ENCODE measurements at places on chromosomes 16 and 17.

DNA sequence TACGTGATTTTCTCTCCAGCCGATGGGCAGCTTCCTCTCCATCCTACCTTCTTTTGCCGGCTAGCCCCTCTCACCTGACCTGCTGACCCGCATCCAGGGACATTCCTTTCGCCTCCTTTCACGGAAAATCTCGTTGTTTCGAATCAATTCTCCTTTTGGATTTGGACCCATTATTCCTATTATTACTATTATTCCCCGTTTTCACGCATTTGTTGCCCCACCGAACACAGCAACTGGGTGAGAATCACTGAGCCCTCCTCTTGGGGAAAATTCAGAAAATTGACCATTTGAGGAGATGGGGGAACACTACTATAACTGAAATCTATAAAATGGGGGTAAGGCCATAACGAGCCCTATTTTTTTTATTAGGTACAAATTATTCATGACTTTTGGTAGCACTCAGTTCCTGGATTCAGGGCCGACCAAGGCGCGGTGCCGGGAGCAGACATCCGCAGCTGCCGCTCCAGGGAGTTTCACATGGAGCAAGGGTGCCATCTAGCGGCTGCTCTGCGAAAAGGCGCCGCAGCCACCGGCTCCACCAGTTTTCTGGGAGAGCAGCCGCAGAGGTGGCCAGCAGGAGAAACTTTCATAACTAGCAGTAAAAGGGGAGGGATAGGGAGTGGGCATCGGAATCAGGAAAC lies 3.3 kb upstream of the HOXB8 start:
- DNase-seq = peak; percentile 73

DNA sequence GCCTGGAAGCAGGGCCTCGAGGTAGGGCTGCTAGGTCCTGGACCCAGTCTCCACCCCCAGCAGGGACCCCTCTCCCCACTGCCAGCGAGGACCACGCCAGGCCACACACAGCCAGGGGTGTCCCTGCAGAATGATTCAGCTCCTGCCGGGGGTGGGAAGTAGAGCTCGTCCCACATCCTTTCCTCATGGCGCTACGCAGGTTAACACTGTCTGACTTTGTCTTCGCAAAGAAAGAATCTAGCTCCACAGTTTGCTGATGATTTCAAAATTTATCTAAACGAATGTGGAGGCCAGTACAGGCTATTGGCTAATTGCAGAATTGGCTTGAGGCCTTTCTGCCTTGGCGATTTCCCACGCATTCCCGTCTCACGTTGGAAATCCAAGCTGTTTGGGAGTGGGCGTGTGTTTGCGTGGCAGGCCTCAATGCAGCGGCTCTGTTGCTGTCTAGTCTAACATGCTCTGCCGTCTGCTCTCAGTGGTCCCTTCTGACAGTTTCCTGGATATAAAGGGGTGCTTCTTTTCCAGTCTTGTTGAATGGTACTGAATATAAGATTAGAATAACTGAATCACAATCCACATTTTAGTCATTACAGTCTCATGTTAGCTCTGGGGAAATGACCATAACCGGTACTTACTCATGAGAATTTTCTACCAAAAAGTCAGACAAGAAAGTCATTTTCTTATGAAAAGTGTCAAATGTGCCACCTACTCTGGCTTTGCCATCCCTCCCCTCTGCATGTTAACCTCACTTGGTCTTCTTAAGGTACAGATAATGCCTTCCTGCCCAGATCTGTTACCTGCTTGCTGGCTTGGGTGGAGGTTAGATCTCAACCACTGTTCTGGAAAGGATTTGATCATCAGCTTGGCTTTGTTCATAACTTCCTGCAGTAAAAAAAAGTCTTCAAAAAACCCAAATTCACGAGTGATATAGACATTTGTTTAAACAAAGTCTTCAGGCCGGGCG lies 252.4 kb downstream of the NTN1 start:
- no peak for DNase-seq

DNA sequence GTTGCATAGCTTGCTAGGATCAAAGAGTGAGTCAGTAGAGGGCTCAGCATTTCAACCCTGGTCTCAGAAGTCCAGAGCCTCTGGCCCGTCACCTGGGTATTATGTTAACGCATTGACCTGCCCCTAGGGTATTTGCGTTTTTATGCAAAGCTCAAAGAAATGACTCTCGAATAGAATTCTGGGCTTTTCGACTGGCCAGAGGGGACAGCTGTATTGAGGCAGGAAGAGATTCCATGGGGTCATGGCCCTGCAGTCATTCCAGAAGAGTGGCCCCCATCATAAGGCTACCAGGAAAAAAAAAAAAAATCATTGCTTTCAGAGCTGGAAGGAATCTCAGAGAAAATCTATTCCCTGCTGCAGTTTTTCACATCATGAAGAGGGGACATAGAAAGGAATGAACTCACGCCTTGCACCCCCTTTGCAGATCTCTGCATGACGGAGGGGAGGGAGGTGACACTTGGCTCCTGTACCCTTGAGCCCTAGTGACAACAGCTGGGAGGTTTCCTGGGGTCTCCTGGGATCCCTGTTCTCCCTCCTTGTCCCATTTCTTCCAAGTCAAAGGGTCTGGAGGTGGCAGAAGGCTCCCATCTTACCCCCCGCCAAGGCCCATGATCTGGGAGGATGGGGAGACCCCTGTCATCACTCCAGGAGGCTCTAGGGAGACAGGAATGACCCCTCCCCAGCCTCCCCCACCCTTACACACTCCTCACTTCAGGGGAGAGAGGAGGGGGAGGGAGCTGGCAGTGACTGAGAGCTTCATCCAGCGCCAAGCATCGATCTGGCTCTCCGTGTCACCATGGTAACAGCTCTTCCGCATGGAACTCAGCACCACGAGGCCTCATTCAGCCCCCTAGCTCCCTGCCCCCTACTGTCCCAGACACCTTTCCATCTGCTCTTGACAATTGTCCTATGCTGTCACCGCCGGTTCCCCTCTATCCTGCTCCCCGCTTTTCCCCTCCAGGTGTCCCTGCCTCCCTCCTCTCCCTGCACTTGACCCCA lies 35.8 kb downstream of the GP2 start:
- DNase-seq = no peak

- DNase-seq = no peak
These were observed 7.8 kb downstream of the CSF3 start for GRCh38 chr17:40022961-40023541.

DNA sequence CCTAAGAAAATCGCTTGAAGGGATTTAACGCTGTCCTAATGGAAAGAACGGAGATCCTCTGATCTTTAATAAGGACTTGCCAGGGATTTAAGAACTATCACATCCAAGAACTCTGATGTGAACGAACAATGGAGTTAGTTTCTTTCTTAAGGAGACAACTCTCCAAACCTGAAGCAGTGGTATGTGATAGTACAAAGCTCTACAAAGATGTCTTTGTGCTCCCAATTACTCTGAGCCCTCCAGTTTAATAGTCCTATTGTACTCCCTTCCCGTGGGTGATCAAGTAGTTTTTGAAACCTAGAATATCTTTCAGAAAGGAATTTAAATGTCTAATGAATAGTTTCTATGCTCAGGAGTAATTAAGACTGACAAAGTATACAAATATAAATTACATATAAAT lies 123.8 kb downstream of the FTO start:
- no peak for DNase-seq

DNA sequence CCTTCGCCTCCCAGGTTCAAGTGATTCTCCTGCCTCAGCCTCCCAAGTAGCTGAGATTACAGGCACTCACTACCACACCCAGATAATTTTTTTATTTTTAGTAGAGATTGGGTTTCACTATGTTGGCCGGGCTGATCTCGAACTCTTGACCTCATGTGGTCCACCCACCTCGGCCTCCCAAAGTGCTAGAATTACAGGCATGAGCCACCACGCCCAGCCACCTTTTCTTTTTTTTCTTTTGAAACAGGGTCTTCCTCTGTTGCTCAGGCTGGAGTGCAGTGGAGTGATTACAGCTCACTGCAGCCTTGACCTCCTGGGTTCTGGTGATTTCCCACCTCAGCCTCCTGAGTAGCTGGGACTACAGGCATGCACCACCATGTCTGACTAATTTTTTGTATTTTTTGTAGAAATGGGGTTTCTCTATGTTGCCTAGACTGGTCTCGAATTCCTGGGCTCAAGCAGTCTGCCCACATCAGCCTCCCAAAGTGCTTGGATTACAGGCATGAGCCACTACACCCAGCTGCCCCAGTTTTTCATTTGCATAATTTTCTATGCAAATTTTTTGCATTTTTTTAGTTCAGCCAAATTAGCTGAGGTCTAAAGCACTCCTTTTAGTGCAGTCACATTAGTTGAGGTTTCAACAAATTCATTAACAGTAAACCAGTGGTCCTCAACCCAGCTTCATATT lies 11.3 kb downstream of the WWP2 start:
- no peak for DNase-seq

DNA sequence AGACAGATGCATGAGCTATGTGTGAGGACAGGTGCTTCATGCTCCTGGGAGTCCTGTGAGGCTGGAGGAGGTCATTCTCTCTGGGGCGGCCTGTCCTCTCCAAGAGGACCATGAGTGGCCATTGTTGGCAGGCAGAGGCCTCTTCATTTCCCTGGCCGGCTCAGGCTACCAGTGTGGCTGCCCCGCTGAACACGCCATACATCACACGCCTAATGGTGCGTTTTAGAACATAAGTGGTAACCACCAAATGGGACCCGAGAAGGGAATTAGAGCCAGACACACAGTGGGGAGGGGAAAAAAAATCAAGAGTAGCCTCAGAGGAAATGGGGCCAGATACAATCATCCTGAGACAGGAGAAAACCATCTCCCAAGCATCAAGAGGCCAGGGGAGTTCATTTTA lies 140.0 kb downstream of the SPACA3 start:
- no peak for DNase-seq

DNA sequence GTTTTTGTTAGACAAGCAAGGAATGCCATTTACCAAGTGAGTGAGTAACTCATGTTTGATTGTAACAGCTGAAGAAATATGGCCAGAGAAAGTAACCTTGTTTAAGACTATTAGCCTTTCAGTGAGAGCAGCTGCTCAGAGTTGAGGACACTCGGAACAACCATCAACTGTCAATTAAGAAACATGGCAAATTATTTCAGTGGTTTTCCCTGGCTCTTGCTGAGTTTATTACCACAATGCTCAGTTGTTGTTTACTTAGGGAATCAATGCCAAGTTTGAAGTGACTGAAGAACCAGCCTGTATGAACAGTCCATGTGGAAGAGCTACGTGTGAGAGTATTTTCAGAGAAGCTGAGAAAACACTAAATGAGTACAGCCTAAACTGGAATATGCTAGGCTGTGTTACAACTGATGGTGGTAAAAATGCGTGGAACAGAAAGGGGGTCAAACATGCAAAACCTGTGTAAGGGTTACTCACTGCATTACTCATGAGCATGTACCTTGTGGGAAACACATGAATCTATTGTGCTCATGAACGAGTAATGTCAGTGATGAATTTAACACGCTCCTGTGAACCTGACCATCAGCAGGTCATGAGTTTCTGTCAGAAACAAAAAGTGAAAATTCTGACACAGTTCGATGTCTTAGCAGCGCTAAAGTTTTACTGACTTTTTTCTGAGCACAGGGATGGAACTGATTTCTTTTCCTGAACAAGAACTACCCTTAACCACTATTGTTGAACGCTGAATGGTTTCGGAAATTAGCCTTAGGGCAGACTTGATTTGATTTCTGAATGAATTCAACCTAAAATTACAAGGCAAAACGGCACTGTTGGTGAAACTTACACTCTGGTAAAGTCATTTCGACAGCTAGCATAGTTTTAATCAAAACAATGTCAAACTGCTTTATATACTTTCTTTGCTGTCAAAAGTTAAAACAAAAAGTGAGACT lies 33.5 kb downstream of the GNA13 start:
- peak; percentile 39 for DNase-seq

- DNase-seq = no peak
These were observed 7.5 kb downstream of the SLC5A11 start for GRCh38 chr16:24853169-24853824.

DNA sequence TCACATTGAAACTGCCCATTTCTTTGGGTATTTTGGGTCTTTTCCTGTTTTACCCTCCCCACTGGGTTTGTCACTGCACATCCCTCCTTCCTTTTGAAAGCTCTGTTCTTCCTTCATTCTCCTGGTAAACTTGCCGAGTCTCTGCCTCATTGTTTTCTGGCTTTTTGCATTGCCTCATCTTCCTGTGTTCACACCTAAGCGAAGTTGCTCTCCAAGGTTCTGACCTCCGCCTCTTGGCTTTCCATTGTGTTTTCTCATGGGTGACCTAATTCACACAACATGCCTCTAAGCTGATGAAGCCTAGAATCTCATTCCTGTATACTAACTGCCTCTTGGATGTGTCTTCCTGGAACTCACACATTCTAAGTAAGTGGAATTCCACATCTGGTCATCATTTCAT lies 1096.1 kb upstream of the EEF2KMT start:
- no peak for DNase-seq

GRCh38 chr16:31888735-31889134 lies 15.1 kb downstream of the ZNF267 start:
- no peak for DNase-seq

GRCh38 chr17:82876602-82877379 lies 37.0 kb upstream of the ZNF750 start:
- no peak for DNase-seq

DNA sequence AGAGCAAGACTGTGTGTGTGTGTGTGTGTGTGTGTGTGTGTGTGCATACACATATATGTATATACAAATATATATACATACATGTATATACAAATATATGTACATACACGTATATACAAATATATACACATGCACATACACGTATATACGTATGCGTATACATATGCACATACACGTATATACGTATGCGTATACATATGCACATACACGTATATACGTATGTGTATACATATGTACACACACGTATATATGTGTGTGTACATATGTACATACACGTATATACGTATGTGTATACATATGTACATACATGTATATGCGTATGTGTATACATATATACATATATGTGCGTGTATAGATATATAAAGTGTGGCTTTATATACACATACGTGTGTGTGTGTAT lies 31.4 kb downstream of the SPHK1 start:
- no peak for DNase-seq

DNA sequence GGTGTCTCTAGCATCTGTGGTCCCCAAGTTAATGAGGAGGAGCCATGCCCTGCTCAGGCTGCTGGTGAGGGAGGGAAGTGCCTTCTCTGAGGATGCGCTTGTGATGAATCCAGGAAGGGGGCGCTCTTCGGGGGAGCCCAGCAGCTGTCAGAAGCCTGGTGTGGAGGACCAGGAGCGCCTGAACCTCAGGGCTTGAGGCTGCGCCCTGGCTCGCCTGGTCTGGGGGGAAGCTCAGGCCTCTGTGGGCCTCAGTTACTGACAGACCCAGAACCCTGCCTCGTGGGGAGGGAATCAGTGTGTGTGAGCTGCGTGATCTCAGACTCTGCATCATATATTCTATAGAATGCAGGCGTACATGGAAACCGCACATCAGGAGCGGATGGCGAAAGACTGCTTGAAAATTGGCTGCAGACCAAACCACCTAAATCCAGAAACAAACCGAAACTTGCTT lies 126.1 kb downstream of the SEC14L1 start:
- no peak for DNase-seq

GRCh38 chr16:67549936-67550335 lies 12.4 kb upstream of the CTCF start:
- DNase-seq = no peak

DNA sequence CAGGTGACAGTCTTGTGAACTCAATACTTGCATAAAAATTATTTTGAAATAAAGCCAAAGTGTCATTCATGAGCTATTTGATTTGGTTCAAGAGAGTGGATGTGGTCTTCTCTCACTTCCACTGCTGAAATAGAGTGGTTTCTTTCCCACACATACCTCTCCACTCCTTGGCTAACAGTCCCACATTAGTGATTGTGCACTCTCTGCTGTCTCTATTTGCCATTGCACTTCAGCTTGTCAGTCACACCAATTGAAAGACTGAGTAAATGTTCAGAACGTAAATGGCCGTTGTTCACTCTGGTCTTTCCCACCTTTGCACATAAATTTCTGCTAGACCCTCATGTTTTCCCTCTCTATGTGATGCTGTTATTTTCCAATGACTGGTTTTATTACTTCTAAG lies 197.5 kb downstream of the FTO start:
- no peak for DNase-seq
